ENCODE measurements at places on chromosomes 2 and 18.

DNA sequence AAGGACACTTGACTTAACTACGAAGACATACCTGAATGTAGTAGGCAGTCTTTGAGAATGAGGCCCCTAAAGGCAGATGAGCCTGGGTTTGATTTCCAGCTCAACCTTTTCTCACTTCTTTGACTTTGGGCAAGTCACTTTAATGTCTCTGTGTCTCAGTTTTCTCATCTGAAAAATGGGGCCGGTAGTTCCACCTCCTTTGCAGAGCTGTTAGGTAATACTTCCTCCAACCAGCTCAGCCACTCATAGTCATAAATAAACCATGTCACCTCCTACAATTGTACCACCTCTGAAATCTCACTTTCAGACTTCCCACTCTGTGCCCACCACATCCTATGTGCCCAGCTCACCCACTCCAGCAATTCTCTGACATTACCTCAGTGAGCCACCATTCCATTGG lies 10.4 kb downstream of the ARHGAP25 start:
- no peak for DNase-seq

- DNase-seq: no peak
Measured at GRCh38 chr2:38533180-38533579, 69.5 kb downstream of the HNRNPLL start.

GRCh38 chr2:149290662-149291061 lies 39.7 kb upstream of the LYPD6 start:
- no peak for DNase-seq

- DNase-seq: no peak
Measured at GRCh38 chr2:186639939-186640338, 50.1 kb downstream of the ITGAV start.

- no peak for DNase-seq
Measured at GRCh38 chr2:10760794-10761504, 39.5 kb downstream of the ATP6V1C2 start.

GRCh38 chr2:165305391-165306096 lies 66.3 kb downstream of the SCN2A start:
- DNase-seq: no peak

DNA sequence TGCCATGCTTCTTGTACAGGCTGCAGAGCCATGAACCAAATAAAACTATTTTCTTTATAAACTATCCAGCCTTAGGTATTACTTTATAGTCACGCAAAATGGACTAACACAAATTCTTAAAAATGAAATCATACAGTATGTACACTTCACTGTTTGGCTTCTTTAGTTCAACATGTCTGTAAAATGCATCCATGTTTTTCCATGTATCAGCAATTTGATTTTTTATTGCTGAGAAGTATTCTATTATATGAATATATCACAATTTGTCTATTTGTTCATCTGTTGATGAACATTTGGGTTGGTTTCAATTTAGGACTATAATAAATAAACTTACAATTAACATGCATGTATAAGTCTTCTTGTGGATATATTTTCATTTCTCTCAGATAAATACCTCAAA lies 182.1 kb downstream of the SCG2 start:
- DNase-seq: no peak

GRCh38 chr18:40272630-40273231 lies 1682.3 kb upstream of the PIK3C3 start:
- DNase-seq: no peak

- no peak for DNase-seq
Measured at GRCh38 chr2:20054931-20055330, 3.5 kb upstream of the LAPTM4A start.

DNA sequence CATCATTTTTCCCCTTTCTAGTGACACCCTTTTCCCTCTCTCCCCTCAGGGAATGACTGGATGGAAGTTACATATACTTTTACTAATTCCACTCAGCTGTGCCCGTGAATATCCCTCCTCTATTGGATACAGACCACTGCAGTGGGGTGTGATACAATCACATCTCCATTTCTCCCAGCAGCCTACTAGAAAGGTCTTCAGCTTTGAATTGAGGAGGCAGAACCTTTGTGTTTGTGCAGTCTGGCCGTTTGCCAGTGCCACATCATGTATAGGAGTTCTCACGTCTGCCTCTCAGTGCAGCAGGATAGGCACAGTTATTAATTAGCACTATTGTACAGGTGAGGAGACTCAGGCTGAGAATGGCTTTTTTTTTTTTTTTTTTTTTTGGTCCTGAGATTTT lies 16.4 kb downstream of the TNFRSF11A start:
- peak; percentile 26 for DNase-seq

DNA sequence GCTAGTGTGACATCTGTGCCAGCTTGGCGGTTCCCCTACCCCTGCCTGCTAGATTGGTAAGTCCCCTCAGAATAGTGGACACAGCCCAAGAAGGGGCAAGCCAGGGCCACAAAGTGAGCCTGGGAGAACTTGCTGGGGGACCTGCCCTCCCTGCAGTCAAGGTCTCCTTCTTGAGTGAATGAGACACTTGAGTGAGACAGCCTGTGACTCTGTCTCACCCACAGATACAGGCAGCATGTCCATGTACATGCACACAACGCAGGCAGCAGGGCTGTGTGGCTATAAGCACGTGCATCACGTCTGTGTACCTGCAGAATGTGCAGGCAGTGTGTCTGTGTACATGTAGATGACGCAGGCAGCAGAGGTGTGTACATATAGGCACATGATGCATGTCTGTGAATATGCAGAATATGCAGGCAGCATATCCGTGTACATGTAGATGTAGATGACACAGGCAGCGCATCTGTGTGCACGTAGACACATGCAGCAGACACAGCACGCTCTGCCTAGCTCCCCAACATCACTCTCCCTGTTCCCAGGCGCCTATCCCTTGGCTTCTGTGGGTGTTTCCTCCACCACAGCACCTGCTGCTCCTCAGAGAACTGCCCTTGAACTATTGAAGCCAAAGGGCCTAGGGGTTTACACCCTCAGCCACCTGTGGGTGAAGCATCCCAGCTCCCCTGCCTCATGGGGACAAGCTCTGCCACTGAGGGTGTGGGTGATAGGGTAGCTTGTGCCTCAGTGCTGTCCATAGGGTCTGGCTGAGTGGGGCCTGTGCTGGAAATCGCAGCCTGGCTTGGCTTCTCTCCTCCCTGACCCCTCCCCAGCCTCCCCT lies 147.2 kb upstream of the TWIST2 start:
- no peak for DNase-seq

DNA sequence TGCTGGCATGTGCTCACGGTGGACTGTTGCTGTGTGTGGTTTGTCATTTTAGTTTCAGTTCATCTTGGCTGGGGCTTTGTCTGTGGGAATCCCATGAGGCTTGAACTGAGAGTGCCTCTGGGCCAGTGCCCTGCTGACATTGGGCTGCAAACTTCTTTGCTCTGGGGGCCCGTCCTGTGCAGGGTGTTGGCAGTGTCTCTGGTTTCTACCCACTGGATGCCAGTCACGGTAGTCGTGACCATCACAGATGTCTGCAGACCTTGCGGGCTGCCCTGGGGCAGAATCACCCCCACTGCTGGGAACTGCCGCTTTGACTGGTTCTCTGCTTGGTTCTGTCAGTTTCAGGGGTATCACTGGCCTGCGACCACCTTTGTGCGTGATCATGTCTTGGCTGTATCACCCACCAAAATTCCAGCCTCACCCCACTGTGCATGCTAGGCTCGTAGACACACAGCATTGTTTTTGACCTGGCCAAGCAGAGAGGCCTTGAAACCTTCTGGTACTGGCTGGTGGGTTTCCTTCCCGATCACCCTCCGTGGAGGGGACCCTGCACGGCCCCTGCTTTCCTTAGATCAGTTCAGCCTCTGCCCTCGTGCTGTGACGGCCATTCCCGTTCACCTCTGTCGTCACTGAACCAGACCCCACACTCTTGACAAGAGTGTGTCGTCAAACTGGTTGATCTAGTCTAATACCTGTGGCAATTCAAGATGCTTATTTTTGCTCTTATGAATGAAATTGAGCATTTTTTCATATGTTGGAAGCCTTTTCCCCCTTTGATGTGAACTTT lies 57.6 kb downstream of the KCNG2 start:
- no peak for DNase-seq

- DNase-seq: no peak
Measured at GRCh38 chr2:121662656-121663055, 13.4 kb upstream of the CLASP1 start.

DNA sequence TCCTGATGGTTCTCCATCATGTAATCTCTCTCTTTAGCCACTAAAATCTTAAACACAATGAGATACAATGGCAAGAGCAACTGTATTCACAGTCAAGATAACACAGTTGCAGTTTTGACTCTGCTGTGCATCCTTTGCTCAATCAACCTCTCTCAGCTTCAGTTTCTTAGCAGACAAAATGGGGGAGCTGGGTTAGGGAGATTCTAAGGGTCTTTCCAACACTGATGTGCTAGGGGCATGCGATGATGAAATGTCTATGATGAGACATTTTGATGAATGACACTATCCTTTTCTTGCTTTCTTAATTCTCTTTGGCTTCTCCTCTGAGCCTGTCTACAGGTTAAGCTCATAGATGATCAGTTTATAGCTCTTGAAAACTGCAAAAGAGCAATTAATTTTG lies 1.1 kb downstream of the SERPINB10 start:
- no peak for DNase-seq

DNA sequence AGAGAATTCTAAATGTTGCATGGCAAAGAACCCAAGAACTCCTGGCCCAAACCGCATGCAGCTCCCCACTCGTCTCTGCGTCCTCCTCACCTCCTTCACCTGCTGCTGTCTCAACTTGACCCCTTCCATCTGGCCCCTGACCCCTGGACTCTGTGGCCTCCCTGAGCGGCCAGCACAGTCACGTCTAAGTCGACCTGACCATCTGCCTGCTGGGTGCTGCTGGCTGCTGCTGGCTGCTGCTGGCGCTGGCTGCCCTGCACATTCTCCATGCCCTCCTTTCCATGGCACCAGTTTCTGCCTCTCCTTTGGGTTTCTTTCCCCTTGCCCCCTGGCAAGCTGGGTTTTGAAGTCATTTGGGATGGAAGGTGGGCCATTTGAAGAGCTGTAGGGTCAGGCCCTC lies 30.1 kb upstream of the ASB1 start:
- DNase-seq: no peak

GRCh38 chr2:161571051-161571429 lies 53.2 kb upstream of the SLC4A10 start:
- DNase-seq: no peak

- no peak for DNase-seq
Measured at GRCh38 chr18:76430636-76431035, 64.4 kb downstream of the ZNF516 start.

DNA sequence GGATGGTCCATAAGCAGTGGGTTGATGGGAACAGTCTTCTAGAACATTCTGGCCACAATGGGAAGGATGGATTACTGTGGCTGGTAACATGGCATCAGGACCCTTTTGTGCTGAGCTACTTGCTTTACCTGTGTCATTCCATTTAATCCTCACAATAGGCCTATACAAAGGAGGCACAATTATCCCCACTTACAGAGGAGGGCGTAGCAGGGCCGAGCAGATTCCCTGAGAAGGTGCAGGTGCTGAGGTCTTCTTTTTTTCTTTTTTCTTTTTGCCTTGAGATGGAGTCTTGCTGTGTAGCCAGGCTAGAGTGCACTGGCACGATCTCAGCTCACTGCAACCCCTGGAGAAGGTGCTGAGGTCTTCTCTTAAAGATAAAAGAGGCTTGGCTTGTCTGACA lies 6.7 kb upstream of the LRRC30 start:
- DNase-seq: no peak
